ENCODE measurements at places on chromosomes 3 and 15.

DNA sequence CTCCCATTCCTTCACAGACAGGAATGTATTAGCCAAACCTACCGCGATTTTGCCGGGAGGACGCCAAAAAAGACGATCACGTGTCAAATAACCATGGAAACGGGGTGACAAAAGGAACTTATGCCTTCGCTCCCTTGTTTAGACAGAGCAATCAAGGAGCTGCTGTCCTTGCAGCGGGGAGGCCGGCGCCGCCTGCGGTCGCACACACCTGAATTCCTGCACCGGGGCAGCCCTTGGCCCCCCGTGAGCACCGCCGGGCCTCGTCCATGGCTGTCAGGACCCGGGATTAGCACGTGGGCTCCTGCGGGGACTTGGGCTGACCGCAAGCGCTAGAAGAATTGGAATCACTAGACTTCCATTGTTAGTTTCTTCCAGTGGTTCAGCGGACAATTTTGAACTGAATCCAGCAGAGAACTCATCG is 193.1 kb downstream of the SHQ1 start:
- DNase-seq = no peak

DNA sequence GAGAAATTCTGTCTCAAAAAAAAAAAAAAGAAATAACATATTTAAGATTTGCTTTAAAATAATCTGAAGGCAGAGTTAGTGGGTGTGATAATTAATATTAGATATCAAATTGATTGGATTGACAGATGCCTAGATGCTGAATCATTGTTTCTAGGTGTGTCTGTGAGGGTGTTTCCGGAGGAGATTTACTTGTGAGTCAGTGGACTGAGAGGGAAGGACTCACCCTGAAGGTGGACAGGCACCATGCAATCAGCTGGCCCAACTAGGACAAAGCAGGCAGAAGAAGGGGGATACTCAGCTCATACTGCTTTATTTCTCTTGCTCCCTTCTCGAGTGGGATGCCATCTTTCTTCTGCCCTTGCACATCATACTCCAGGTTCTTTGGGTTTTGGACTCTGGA is 16.7 kb upstream of the RPL24 start:
- no peak for DNase-seq

DNA sequence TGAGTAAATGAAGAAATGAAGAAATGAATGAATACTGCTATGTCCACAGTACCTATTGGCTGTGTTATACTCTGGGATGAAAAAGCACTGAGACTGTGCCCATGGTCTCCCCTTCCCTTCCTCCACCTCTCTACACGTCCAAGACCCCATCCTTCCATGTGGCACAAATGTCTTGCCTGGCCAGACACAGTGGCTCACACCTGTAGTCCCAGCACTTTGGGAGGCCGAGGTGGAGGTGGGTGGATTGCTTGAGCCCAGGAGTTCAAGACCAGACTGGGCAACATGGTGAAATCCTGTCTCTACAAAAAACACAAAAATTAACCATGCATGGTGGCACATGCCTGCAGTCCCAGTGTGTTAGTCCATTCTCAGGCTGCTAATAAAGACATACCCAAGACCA is 200.1 kb downstream of the FAM43A start:
- no peak for DNase-seq

- no peak for DNase-seq
Measured at GRCh38 chr15:85710340-85710842, 84.3 kb downstream of the KLHL25 start.

- no peak for DNase-seq
Measured at GRCh38 chr15:78993931-78994530, 49.2 kb upstream of the CTSH start.

DNA sequence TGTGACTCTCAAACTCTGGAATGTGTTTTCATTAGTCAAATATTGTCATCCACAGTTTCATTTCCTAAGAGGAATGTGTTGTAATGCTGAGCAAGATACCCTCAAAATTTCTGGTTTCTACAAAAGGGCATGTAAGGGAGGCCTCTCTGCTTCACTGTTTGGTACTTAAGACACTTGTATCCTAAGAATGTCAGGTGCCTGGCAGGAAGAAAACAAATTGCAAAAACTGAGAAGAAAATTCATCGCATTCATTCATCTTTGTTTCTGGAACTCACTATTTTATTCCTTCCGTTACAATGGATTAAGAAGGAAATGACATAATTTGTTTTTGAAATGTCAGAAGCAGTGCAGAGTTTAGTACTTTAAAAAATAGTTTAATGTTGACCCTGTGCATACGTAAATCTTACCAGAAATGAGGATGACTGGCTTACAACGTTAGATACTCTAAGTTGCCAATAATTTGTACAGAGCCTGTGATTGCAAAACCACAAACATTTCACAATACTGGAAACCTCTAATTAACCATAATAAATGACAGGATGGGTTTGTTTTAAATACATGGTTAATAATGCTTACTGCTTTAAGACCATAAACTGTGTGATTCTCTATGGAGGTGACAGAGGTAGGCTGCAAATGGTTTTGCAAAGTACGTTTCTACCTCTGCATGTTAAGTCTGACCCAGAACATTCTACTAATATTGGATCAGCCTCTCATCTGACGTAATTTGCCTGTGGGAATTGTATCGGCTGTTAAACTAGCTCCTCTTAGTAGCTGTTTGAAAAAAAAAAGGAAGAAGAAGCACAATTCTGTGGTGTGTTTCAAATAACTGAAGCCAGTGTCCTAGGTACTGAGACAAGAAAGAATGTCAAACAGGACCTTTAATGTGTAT is 477.8 kb downstream of the RBMS3 start:
- DNase-seq = peak; percentile 9

- peak; percentile 61 for DNase-seq
Measured at GRCh38 chr3:23094890-23095462, 108.2 kb upstream of the UBE2E2 start.

- no peak for DNase-seq
Measured at GRCh38 chr3:16288664-16289063, 23.7 kb downstream of the OXNAD1 start.

- no peak for DNase-seq
Measured at GRCh38 chr15:68379058-68379758, 52.8 kb downstream of the ITGA11 start.

DNA sequence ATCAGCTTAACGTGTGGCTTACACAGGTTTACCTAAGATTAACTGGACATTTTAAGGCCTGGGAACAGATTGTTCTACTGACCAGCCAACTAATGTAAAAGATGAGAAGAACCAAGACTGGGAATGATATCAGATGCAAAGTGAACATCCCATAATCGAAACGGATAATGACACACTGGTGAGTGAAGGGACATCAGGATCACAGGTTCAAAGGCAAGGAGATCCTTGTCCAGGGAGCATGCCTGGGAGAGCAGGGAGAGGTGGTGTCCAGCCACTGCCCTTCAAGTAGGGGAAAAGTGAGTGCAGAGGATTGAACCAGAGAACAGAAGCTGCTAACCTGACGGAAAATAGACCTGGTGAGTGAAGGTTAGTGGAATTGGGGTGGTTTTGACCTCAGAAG is 228.8 kb downstream of the RORA start:
- no peak for DNase-seq

DNA sequence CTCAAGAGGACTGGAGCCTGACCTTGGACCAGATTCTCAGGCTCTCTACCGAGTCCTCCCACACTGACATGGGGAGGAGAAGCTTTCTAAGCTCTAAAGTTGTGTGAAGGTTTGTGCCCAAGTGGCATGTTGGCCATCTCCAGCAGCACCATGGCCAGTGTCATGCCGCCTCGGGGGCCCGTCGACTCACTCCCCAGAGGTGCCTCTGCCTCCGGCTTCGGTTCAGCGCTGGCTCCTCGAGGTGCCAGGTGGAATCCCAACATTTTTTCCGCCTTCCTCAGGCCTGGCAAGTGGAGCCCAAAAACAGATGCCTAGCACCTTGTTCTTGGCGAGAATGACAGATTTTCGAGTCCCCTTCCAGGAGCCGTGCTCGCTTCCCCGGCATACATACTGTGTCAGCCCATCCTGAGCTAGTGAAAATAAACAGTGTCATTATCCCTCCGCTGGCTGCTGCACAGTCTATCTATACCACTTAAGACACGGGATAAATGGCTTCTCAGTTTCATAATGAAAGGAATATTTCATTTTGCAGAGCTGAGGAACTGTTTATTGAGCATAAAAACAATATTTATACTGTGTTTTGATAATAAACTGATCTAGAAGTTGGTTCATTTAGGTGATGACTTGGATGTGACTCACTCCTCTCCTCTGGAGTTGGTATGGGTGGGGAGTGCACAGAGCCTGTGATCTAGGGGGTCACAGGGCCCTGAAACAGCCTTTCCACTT is 328.5 kb upstream of the TLE3 start:
- DNase-seq = no peak

- no peak for DNase-seq
Measured at GRCh38 chr3:134384963-134385362, 10.7 kb upstream of the AMOTL2 start.

GRCh38 chr15:92714077-92714476 is 58.5 kb upstream of the FAM174B start:
- no peak for DNase-seq

DNA sequence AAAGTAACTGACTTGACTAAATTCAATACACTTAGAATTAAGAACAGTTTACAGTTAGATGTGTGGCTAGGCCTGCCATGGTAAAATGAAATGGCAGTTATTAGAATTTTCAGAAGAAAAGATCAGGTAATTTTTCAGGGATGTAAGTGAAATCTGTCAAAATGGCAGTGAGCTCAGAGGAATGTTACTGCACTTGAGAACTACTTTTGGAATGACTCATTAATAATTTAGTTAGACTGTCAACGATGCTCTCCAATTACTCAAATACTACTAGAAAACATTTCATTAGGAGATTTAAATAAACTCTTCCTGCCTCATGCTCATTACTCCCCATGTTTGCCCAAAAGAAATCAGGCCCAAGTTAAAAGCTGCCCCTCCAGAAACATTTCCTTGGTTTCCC is 84.4 kb downstream of the RFTN1 start:
- no peak for DNase-seq

DNA sequence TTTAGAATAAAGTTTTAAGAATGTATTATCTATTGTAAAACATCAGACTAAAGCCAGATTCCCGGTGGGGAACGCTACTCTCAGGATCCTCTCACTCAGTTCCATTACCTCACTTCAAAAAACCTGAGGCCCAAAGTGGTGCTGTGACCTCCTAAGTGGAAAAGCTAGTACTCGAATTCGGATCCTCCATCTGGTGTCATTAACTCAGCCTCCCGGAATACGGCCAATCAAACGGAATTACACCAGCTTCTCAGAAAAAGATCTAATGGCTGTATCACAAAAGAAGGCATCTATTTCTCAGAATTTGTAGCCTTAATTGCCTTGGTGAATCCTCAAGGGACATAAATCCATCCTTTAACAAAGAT is 627 bp downstream of the ACAD11 start:
- no peak for DNase-seq

- DNase-seq = no peak
Measured at GRCh38 chr3:111862415-111862814, 3.4 kb downstream of the PHLDB2 start.

DNA sequence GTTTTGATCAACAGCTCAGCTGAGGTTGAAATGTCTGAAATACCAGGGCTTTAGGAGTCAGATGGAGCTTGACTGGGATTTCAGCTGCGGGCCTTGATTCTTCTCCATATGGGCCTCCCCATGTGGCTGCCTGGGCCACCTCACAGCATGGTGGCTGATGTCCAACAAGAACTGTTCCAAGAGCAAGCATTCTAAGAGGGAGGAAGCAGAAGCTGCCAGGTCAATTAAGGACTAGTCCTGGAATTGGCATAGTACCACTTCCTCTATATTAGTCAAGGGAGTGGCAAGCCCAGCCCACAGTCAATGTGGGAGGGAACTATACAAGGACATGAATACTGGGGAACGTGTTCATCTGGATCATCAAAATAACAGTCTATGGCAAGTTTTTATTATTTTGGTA is 181.7 kb upstream of the ANKRD28 start:
- peak; percentile 21 for DNase-seq

DNA sequence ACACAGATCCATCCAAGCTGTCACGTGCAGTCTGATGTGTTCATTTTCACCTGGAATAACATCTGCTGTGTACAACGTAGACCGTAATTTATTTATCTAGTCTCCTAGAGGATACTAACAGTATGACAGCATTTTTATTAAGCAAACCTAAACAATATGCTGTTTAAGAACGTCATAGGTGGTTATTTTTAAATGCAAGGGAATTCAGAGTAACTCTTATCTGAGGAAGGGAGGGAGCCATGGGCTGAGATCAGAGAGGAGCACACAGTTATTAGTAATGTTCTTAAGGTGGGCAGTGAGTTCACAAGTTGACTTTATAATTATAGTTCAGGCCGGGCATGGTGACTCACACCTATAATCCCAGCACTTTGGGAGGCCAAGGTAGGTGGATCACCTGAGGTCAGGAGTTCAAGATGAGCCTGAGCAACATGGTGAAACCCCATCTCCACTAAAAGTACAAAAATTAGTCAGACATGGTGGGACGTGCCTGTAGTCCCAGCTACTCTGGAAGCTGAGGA is 193.6 kb downstream of the UACA start:
- DNase-seq = no peak

DNA sequence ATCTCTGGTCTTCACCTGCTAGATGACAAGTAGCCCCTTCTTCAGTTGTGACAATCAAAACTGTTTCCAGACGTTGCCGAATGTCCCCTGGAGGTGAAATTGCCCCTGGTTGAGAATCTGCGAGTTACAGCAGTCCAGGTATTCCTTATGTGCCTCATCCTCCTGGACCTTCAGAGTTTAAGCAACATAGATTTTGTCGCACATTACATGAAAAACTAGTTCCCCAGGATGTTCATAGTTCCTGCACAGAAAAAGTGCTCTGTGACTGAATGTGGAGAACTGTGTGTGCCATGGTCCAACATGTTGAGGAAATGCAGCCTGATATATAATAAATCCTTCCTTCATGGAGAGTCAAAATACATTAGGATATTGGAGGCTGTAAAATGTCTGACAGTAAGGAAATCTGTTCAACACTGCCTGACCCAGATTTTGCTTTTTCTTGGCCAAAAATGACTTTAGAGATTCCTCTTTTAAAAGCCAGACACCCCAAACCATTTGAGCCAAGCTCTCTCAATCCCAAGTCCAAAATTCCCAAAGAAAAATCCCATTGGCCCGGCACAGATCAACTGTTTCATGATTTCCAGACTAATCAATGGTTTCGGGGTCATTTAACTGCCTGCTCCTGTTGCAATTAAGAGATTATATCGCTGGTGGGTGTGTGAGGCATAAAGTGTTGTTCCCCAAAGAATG is 20.4 kb upstream of the SHC4 start:
- no peak for DNase-seq

- no peak for DNase-seq
Measured at GRCh38 chr15:76426941-76427340, 90.4 kb downstream of the ISL2 start.

Measured in H4 (cell line).